ENCODE measurements at places on chromosomes 6 and 20.

DNA sequence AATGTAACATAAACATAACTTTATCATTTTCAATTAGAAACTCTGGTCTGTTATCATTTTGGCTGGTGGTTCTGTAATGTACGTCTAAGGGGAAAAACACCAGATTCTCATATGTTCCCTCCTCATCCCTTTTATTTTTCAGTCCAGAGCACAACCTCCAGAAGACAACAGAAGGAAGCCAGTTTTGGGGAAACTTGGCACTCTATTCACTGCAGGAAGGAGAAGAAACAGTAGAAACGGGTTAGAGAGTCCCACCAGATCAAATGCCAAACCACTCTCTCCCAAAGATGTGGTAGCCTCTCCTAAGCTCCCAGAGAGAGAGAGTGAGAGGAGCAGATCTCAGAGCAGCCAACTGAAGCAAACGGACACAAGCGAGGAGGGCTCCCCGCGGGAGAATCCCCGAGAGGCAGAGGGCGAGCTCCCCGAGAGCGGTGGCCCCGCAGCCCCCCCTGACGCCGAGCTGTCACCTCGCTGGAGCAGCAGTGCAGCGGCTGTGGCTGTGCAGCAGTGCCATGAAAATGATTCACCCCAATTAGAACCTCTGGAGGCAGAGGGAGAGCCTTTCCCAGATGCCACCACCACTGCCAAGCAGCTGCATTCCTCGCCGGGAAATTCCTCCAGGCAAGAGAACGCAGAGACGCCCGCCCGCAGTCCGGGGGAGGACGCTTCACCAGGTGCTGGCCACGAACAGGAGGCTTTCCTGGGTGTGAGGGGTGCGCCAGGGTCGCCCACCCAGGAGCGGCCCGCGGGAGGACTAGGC lies 117.8 kb downstream of the RTN4IP1 start:
- DNase-seq, result peak; percentile 52

DNA sequence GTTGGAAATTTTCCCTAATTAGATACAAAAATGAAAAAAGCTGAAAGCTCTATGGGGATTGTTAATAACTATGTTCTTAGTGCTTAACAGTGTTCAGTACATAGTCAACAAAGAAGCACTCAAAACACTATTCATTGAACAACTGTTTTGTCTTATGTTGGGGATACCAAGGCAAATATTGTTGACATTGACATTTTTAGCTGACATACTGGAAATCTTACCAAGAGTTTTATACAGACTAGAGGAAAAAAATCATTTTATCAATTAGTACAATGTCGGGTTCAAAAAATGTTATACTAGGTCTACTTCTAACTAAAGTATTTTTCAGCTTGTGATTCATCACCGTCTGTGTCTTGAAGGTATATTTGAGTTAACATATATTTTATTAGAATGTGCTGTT lies 40.2 kb downstream of the KLHL31 start:
- no peak for DNase-seq

DNA sequence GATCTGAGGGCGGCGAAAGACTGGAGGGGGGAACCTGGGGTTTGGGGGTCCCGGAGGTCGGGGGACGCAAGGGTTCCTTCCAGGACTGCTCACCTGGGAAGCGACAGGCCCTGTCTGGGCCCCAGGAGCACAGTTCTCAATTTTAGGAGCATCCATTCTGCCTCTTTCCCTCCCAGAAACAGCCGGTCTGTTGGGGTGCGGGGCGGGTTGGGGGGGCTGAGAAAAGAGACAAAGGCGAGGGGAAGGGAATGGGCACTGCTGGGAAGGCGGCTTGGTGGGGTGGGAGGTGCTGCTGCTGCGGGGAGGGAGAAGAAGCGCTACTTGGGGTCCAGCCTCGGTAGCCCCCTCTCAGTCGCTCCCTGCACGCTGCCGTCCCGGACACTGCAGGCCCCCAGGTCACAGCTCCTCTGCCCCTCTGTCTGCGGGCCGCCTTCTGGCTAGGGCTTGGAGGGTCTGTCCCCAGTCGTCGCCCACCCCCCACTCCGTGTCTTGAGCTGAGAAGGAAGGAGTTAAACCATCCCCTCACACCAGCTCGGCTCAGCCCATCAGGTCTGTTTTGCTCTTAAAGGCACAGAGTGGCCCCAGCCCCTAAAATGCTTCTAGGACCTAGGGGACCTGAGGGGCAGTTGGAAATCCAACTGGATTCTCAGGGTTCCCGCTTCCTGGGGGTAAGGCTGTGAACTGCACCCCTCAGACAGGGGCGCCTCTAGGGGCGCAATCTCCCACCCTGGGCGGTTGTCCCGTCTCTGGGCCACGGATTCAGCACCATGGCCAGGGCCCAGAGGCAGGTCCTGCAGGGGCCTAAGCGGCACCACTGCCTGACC lies 690 bp downstream of the GDAP1L1 start:
- peak; percentile 13 for DNase-seq

- no peak for DNase-seq
Observed at GRCh38 chr6:119193707-119194106, 115.2 kb upstream of the FAM184A start.

- DNase-seq, result no peak
Observed at GRCh38 chr6:146546443-146547043, 2.9 kb downstream of the RAB32 start.

Measured in stimulated activated naive CD8-positive, alpha-beta T cell treated with anti-CD3 and anti-CD28 coated beads, Interleukin-15, amount 100 ng/mL, for 72 hours (primary cell).